ENCODE measurements at places on chromosomes 5 and 9.

DNA sequence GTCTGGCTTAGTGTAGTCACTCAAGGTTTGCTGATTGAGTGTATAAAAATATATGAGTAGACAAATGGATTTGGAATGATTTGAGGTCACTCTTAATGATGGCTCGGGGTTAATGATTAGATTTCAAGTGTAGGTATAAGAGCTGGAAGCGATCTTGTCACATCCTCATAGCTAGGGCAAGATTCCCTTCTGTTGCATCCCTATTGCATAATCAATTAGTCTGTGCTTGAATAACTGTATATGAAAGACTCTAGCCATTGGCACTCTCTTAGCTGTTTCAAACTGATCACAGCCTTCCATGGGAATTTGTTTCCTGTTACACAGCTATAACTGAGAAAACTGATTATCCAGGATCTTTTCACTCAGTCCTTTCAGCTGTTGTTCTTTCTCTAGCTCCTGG lies 811.6 kb downstream of the TLE4 start:
- DNase-seq, result no peak

DNA sequence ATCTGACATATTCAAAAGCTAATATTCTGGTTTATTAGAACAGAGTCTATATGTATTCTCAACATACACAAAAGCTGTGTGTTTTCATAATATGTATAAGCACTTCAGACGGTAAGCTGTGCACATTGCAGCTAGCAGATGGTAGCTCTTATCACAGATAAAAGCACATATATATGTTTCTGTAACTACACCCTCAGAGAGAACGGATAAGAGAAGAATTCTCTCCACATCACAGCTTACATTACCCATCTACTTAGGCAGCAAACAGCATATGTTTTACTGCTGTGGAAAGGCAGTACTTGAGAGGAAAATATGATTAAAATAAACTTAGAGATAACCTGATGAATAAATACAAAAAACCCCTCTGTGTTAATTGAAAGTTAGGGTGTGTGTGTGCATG lies 450.9 kb upstream of the ZNF608 start:
- no peak for DNase-seq

GRCh38 chr9:16784002-16784401 lies 86.5 kb downstream of the BNC2 start:
- DNase-seq, result no peak

DNA sequence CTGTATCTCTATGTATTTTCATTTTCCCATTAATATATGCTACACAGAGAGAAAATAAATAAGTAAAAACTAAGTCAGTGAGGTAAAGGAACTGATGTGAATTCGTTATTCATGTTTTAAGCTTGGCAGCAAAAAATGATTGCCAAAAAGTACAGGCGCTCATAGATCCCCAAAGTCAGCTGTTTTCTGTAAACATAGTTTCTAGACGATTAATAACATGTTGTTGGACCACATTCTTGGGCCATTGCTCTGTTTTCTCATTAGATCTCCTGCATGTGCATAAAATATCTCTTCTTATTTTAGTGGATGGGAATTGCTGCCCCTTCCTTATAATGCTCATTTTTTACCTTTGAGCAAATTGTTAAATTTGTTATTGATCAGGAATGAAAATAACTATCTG lies 215.2 kb downstream of the TLE1 start:
- no peak for DNase-seq

- DNase-seq, result no peak
These were observed 241.0 kb upstream of the KIF2A start for GRCh38 chr5:62065050-62065449.

DNA sequence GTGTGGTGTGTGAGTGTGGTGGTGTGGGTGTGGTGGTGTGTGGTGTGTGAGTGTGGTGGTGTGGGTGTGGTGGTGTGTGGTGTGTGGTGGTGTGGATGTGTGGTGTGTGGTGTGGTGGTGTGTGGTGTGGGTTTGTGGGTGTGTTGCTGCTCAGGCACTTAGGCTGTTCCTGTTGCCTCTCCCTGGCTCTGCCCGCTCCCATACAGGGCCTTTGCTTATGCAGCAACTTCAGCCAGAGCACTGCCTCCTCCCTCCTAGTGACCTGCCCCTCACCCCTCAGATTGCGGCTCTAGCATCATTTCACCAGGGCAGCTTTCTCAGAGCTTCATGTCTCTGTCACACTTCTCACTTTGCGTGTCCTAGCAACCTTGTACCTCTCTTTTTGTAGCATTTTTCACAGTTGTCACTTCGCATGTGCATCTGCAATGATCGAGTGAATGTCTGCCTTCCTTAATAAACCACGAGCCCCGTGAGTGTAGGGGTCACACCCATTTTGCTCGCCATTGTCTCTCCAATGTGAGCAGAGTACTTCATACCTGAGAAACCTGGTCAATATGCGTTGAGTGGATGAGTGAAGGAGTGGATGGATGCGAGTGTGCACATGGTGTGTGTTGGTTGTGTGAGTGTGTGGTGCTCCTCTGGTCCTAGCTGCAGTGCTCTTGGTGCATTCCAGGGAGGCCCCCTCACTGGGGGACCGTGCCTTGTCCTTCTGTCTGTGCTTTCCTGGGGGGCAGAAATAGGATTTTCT lies 167.9 kb upstream of the PANK3 start:
- DNase-seq, result no peak

GRCh38 chr5:179393078-179393477 lies 47.8 kb upstream of the ADAMTS2 start:
- DNase-seq, result peak; percentile 39

DNA sequence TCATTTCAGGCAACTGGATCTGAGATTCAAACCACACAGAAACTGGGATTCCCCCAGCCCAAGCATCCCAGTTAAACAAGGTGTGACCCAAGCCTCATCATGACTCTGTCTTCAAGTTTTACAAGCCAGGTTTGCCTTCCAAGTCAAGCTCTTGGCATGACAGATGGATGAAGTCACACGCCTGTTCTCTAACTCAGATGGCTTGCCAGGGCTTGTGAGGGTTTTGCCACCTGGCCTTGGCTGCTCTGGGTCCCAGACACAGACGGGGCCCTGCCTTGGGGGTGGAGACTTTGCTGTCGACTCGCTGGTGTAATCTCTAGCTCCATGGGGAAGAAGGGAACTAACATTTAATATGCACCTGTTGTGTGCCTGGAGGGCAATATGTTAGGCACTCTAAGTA lies 95.8 kb upstream of the RARS1 start:
- no peak for DNase-seq

DNA sequence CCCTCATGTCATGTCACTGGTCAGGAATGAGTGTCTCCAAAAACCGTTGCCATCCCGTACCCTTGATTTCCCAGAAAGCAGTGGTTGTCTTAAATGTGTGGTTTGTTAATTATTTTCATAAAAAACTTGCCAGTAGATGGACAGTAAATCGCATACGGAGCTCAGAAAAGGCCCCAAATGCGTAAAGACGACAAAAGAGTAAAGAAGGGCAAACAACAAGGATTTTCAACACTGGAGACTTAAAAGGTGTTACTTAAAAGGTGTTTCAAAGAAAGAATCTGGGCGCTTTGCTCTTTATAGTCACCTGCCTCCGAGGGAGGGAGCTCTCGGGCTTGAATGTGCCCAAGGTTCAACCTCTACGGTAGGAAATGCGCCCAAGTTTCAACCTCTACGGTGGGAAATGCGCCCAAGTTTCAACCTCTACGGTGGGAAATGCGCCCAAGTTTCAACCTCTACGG lies 734 bp downstream of the KIF27 start:
- DNase-seq, result no peak

GRCh38 chr5:5031665-5032064 lies 108.5 kb upstream of the ADAMTS16 start:
- DNase-seq, result no peak

- DNase-seq, result no peak
These were observed 1.3 kb upstream of the HSPA4 start for GRCh38 chr5:133050521-133050920.

DNA sequence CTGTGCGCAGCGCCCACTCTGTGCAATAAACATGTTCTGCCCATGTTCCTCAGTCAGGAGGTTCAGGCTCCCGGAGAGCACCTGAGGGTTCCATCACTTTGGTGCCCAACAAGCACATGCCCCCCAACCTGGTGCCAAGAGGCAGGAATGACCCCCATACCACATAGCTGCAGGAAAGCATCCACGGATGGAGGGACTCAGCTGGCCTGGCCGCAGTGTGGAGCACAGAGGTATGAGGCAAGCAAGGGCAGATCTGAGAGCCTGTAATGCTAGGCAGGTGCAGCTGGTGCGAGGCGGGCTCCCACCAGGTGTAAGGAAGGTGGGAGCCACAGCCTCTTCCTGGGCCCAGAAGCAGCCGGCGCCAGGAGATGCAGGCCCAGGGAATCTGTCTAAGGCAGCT lies 4.3 kb upstream of the MRNIP start:
- DNase-seq, result no peak

DNA sequence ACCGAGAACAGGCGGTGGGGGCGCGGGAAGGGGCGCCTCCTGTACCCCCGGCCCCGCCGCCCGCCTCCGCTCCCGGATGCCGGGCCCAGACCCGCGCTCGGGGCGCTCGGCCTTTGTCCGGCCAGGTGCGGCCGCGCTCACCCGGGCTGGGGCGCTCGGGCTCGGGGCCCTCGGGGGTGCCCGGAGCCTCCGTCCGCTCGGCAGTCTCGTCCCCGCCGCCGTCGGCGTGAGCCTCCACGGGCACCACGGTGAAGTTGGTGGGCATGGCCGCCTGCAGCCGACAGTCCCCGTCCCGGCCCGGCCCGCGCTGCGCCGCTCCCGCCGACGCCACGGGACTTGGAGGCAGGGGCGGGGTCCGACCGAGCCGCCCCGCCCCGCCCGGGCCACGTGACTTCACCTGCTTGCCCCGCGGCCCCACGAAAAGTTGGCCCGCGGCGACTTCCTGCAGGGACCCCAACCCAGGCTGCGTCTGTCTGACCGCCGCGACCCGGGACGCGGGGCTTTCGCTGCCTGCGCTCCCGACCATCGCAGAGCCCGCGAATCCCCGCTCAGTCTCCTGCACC lies at the start of gene SLC12A7:
Gene SLC12A7 (minus strand): TSS at position 337 of the 563 bp plus-strand sequence. CDS start 72 bp downstream, at position 265.
- DNase-seq, result no peak

GRCh38 chr9:131446276-131446675 lies 52.4 kb downstream of the PRRC2B start:
- DNase-seq, result no peak

DNA sequence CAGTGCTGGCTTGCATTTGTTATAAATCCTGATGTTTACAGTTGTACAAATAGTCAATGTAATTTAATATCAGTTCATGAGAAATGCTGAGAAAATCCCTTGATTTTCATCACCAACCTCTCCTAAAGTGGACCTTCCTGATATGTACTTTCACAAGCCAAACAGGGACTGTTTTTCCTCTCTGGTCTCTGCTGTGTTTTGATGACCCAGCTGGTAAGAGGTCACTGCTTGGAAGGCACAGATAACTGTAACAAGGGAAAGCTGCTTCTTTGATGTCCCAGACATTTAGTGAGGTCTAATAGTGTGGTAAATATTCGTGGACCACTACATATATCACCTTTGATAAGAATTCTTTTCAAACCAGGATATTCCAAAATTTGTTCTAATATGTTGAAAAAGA lies 68.7 kb upstream of the HAPLN1 start:
- no peak for DNase-seq

- DNase-seq, result no peak
These were observed 76.5 kb downstream of the SH3PXD2B start for GRCh38 chr5:172377856-172378255.

- no peak for DNase-seq
These were observed 326.4 kb upstream of the PDE4D start for GRCh38 chr5:60219921-60220320.

DNA sequence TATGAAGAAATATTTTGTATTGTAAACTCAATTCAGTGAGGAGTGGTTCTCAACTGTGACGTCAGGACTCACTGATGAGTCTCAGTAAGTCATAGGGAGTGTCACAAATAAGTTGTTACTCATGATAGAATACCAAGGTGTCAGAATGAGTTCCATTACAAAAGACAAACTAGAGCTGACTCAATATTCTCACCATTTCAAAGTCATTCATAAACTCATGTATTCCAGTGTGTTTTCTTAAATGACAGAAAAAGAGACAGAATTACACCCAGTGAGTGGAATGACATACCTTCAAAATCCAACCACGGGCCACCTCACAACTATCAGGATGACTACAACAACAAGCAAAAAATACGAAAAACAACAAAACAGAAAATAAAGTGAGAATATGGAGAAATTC lies 321.5 kb downstream of the ENC1 start:
- no peak for DNase-seq

GRCh38 chr5:132020568-132021339 lies 9.3 kb upstream of the ACSL6 start:
- DNase-seq, result no peak

- no peak for DNase-seq
These were observed 111.2 kb downstream of the UNC13B start for GRCh38 chr9:35272989-35273388.

- no peak for DNase-seq
These were observed 140.8 kb downstream of the FGF1 start for GRCh38 chr5:142544946-142545649.

DNA sequence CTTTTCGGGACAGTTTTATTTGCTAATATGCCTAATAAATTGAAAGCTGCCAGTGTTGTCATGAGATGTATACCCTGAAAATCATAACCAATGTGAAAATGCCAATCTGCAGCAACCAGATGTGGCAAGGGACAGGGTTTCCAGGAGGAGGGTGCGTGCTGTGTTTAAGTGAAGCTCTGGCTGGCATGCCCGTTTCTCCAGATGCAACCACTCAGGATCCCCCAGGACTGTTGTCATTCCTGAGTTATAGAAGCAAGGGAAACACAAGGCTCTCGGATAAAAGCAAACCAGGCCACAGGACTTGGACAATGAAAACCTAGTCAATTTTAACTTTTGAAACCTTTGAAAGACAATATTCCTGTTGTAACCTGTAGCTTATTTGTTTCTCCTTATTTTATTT lies 360.2 kb downstream of the SLIT3 start:
- DNase-seq, result no peak

- DNase-seq, result no peak
These were observed 672.1 kb upstream of the RIOK2 start for GRCh38 chr5:97854871-97855762.

GRCh38 chr5:97135868-97136267 lies 6.5 kb downstream of the LIX1 start:
- DNase-seq, result no peak
